ENCODE measurements at places on chromosomes 7 and 10. TPM values are rescaled to one million over a fixed set of nuclear protein-coding genes. Genes with fewer than 3 reads are reported as not detected.
A peak's percentile ranks its signal among the peaks of the same experiment; 100 is the strongest.

Gene HYAL4
- total RNA-seq = not detected

- DNase-seq = no peak
Measured at GRCh38 chr10:32347363-32348022, 535 bp upstream of the EPC1 start.

- DNase-seq = peak; percentile 17
Measured at GRCh38 chr10:100374200-100374655, 27.2 kb downstream of the SCD start.

- DNase-seq = peak; percentile 60
Measured at GRCh38 chr7:143479055-143479766, 1.5 kb downstream of the TAS2R41 start.

DNA sequence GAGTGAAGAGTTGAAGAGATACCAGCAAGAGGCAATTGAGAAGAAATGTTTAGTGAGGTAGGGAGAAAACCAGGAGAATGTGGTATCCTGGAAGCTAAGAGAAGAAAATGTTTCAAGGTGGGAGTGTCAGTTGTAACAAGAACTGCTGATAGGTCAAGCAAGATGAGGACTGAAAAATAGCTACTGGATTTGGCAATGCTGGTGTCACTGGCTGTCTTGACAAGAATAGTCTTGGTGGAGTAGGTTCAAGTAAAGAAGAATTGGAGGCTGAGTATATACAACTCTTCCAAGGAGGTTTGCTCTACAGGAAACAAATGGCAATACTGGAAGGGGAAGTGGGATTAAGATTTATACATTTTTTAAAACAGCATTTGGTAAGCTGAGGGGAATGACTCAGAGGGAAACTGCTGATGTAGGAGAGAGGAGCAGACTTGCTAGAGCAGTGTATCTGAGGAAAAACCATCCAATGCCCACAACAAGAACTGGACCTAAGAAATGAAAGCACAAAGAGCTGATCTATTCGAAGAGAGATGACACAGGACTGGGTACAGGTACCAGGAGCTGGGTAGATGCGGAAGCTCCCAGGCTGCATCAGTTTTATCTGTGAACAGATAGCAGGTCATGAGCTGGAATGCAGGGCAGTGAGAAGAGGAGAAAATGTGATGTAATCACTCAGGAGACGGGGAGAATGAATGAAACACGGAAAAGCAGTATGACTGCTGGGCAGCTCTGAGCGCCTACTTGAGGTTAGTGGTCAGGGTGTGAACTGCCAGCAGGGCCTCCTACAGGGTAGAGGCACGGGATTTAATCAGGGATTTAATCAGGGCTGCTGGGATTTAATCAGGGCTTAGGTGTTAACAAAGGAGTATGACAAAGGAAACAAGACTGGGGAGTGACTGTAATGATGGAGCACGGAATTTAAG is 34.5 kb downstream of the FAM25A start:
- peak; percentile 79 for DNase-seq

GRCh38 chr7:151552352-151553028 is 32.8 kb upstream of the RHEB start:
- no peak for DNase-seq

DNA sequence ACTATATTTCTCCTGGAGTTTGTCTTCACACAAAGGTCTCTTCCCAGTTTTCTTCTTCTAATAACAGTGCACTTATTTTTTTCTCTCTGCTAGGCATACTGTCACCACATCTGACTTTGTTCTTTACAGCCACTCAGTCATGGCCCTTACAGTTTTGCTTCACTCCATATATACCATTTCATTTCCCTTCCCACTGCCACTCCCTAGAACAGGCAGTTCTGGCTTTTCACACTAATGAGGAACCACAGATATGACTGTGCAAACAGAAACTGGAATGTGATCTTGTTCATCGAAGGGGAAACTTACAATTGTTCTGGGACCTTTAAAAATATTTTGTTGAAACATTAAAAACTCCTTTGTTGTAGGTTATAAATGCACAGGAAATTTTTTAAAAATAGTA is 67.3 kb downstream of the EPDR1 start:
- DNase-seq = no peak

Gene BTBD16
- not detected for total RNA-seq

GRCh38 chr10:110077436-110078130 is 69.8 kb downstream of the ADD3 start:
- DNase-seq = peak; percentile 81

DNA sequence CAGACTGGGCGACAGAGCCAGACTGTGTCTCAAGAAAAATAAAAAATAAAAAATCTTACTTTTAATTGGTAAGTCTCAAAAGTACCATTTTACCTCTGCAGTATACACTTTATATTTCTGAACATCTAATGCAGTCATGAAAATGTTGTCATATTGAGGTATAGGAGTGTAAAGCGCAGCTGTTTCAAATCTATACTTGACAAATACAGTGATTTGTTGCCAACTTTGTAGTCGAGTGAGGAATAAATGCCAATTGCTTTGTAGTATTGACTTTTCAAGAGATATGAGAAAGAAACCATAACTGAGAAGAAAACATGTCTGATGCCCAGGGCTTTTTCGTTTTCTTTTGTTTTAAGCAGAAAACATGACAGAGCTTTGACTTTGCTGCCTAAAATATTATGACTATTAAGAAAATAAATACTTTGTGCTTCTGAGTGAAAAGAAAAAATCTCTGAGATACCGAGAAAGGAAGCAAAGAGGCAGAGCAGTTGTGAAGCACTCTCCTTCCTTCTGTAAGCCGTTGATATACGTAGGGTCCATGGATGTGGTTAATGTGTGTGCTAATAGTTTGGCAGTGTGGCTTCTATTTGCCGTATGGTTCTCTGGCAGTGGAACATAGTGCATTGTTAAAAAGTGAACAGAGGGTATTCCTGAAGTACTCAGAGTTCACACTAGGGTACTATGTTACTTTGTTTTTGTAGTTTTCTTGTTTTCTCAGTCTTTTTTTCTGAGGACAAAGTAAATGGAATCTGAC is 38.2 kb downstream of the AVL9 start:
- DNase-seq = peak; percentile 22

GRCh38 chr10:64518456-64518855 is 997.3 kb downstream of the REEP3 start:
- DNase-seq = no peak

Gene ABCB1
- total RNA-seq = not detected

DNA sequence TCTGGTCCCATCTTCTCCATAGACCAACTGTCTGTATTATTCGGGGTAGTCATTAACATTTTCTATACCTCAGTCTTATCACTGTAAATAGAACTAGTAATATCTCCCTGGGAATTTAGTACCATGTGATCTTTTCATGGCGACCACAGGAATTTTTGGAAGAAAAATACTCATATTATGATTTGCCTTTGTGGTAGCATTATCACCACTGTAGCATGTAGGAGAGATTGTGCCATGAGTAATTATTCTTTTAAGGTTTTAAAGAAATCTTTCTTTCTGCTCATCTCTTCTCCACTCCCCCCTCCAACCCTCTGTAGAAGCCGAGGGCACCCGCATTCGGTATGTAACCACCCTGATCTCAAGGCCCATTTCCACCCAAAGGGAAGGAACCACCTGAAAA is 25.0 kb downstream of the ZNF365 start:
- peak; percentile 40 for DNase-seq

- no peak for DNase-seq
Measured at GRCh38 chr10:125011171-125011925, 69.4 kb downstream of the ZRANB1 start.

Gene ACSM6
- total RNA-seq = not detected

DNA sequence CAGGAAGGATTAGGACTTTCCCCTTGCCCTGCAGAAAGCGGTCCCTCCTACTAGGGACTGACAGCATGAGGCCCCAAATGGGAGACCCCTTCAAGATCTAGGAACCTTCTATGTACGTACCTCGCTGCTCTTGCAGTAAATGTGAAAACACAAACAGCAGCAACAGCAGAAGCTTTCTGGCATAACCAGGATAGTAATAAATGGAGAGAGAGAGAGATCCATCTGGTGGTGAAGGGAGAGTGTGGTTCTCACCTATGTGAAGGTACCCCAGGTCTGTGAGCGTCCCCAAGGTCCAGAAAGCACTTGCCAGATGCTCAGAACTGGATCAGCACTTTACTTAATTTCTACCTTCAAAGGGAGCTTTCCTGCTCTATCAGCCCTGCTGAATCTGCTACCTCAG is 592.7 kb downstream of the PARD3 start:
- no peak for DNase-seq

Gene MLXIPL
- not detected for total RNA-seq

Gene FAM25A
- not detected for total RNA-seq

DNA sequence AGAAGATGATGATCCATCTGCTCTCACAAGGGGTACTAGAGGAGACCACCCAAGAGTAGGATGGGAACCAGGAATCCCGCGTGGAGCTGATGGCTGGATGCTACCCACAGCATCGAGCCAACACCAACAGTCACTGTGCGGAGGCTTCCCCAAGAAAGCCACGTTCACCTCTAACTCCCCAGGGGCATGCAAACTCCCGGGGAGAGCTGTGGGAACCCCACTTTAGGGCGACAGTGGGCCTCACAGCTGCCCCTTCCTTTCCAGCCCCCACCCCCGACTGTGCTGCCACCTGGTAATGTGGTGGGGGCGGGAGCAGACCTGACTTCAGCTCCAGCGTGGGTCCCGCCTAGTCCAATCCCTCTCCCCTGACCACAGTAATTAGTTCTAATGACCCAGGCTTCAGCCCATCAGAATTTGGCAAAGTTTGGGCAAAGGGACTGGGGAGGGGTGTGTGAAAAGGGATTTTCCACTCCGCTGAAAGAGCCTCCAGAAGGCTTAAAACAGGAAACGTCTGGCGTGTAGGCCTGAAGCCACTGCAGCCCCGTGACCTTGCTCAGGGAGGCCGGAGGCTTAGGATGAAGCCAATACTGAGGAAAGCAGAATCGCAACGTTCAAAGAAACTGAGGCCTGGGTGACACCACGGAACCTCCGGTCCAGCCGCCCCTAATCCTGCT is 20.3 kb downstream of the ASB13 start:
- DNase-seq = no peak

- no peak for DNase-seq
Measured at GRCh38 chr10:69988094-69988493, 64.6 kb upstream of the MACROH2A2 start.

Gene DNAH11
- total RNA-seq = 0.51 TPM

DNA sequence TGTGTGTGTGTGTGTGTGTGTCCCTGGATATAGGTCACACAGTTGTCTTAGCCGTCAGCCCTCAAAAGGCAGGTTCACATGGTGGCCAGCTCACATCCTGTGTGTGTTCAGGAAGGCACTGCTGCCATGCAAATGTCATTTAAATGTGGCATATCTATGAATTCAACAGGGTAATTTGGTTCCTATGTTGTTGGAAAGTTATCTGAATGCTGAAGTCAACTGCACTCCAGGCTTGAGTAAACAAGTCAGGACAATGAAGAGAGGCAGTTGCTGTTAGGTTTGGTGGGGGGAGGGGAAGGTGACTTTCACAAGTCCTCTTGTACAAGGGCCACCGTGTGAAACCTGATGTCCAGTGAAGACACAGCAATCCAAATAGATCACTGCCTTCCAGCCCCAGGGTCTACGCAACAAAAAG is 61.1 kb downstream of the PTPRE start:
- DNase-seq = no peak

- peak; percentile 84 for DNase-seq
Measured at GRCh38 chr10:90911133-90912051, 9.5 kb downstream of the ANKRD1 start.

DNA sequence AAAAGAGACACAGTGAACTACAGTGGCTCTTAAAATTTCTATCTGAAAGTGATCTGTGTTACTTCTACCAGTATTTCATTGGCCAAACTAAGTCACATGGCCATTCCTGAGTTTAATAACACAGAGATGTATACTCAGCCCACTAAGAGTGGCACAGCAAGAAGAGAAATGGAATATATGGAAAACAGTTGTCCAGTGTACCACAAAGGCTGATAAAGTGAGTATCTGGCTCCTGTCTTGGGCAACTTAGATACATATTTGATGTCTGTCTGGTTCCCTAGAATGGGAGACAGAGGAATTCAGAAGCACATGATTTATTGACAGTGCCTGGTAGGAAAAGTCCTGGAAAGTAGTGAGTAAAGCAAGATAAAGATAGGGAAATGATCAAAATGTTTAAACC is 10.1 kb upstream of the PON1 start:
- peak; percentile 25 for DNase-seq

Gene ASZ1
- total RNA-seq = not detected

GRCh38 chr7:96315125-96315512 is 6.8 kb downstream of the SLC25A13 start:
- no peak for DNase-seq

Gene CALHM1
- not detected for total RNA-seq

- DNase-seq = no peak
Measured at GRCh38 chr7:7563269-7563668, 3.4 kb upstream of the MIOS start.

Gene STOX1
- total RNA-seq = 0.25 TPM

Gene ITPRID1
- total RNA-seq = not detected

Gene STEAP4
- total RNA-seq = not detected

GRCh38 chr7:81280531-81280930 is 361.7 kb upstream of the SEMA3C start:
- DNase-seq = peak; percentile 4

DNA sequence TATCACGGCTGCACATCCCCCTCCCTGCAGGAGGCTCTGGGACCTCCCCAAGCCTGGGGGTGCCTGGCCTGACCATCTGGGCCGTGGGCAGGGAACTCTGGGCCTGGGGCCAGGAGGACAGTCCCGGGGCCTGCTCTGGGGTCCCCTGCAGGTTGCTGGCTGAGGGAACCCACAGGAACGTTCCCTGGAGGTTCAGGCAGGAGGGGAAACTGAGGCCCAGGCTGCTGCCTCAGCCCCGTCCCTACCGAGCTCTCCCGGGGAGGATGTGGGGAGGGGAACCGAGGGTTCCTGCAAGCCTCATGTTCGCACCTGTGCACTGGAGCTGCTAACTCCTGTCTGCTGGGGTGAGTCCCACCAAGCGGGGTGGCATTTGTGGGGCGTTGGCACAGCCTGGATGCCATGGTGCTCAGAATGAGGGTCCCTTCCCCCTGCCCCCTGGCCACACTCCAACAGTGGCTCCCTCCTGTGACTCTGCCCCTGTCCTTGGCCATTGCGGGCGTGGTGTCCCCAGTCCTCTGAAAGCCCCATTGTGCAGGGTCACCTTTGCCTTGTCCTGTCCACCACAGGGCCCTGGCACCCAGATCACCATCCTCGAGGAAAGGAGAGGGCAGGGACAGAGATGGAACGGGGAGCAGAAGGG is 9.4 kb downstream of the ELFN1 start:
- DNase-seq = no peak

- no peak for DNase-seq
Measured at GRCh38 chr7:121621937-121622336, 225.8 kb upstream of the FAM3C start.

Gene SORCS3
- total RNA-seq = not detected

DNA sequence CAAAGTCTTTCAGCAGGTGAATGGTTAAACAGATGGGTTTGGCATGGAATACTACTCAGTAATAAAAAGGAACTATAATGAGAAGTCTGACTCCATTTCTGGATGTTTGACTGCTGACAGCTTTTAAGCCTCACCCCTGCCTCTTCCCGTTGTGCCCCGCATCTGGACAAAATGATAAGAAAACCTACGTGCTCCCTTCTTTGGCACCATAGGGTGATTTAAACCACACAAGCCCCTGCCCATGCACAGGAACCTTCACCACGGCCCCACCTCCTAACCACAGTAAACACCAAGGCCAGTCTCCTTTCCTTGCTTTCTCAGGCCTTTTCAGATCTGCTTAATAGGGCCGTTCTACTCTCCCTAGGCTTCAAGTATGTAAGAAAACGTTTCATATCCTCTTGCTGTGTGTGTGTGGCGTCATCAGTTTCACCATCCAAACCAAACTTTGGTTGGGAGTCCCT is 47.1 kb upstream of the UBN2 start:
- DNase-seq = no peak

GRCh38 chr10:34792881-34793280 is 22.2 kb downstream of the PARD3 start:
- DNase-seq = no peak

Gene ZNF804B
- total RNA-seq = not detected

Gene SPAG6
- total RNA-seq = not detected

Data from GM23248 (cell line).